NCI-H2081 treated with DMSO at 0.1 percent for 48 hours (cell line): ENCODE measurements at places on chromosomes 4 and X.

DNA sequence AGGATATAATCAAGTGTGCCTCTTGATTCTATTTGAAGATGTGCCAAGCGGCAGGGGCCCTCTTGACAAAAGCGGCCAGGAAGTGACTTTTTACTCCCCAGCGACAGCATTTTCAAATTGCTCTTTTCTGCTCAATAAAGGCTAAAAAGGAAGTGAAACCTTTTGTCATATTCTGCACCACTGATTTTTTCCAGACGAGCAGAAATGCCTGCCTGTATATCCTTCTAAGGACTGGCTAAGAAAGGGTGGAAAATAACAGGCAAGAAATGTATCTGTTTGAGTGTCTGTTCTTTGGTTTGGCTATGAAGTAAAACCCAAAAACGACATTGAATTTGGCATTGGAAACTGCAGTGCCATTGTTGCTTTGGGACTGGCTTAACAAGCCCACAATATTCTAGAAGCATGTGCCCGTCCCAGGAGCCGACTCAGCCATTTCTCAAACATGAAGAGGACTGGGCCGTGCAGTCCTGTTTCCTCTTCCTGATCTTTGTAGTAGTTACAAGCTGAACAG, 25.4 kb downstream of the TMSB4X start:
- DNase-seq: no peak

DNA sequence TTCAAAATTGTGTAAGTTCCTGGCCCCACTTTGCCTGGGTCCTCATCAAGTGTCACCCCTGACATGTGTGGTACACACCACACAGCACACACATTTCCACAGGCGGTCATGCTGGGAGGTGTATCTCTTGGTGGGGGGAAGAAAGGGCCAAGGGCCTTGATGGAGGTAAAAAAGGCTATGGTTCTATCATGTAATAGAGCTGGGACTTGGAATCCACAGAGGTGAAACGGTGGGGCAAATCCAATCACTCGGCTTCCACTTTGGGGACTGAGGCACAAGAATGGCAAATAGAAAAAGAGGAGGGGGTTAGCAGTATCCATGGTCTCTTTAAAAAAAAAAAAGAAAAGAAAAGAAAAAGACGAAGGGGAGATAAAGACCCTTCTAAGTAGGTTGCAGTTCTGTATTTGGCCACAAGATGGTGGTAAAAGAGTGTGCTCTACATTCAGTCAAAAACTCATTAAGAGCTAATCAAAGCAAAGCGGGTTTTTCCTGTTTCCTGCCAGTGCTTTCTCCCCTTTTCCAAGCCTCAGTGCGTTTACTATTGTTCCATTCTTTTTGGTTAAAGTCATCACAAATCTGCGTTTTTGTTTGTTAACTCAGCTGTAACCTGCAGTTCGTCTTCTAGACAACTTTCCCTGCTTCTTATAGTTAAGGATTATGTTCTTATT, 37.0 kb upstream of the ATP6AP2 start:
- DNase-seq: peak; percentile 69

DNA sequence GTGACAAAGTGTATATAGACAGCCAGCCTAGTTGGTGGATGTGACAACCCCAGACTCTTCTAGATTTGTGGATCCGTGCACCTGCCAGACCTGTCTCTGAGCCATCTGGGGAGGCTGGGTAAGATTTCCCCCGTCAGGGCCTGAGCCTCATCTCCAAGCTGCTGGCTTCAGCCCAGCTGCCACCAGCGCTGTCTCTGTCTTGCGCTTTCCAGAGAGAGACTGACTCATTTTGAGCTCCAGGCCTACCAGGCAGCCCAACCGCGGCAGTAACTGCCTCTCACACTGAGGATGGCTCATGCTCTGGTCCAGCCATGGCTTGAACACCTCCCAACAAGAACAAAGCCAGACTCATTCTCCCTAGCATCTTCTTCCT, 26.4 kb downstream of the NOP14 start:
- DNase-seq: no peak

DNA sequence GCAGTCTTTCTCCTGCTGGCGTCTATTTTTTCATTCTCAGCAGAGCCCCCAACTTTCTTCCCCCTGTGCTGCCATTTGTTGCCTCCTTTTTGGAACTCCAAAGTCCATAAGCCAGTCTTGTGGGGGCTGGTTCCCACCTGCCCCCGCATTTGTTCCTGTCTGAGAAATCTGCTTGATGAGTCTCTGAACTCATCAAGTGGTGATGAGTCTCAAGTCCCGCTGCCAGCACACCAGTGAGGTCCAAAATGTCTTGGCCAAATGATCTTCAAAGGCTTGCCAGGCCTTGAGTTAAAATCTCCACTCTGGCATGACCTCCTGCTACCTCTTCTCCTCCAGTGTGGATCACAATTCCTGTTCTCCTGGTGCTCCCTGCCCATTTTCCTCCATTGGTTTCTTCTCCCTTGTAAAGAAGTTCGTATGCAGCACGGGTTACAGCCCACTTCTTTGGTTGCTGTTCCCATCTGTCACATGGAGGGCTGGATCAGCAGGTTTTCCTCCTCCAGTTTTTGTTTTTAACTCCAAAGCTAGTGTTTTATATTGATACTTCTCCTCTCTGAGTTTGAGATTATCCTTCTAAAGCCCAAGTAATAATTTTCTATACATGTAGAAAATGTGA, 72.7 kb upstream of the LIMCH1 start:
- DNase-seq: no peak

DNA sequence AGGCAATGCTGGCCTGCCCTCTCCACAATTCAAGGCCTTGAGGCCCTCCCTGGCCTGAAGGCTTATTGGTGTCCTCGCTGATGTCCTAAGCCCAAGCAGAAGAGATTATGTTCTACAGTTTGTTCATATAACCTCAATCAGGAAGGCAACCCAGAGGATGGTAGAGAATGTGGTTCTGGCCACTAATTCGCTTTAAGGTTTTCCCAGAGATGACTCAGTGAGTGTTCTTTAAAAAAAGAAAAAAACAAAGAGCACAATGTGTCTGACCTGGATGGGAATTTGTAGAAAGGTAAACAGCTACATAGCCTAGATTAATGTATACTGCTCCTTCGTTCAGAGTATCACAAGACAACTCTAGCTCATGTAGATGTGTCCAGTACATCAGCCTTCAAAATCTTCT, 66.0 kb downstream of the MANBA start:
- no peak for DNase-seq

DNA sequence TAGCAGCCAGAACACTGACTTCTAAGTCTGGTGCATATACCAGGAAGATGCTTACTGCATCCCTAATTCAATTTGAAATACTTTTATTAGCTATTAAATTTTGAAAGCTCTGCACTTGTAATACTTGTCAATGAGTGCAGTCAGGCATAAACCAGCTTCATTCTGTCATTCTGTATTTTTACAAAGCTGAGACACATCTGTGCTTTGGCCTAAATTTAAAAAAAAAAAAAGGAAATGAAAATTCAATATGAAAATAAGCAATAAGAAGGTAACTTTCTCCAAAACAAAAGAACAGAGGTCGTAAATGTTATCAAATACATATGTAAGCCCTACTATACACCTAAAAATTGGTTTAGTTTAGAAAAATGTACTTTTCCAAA, 7.0 kb downstream of the SMIM14 start:
- DNase-seq: no peak

DNA sequence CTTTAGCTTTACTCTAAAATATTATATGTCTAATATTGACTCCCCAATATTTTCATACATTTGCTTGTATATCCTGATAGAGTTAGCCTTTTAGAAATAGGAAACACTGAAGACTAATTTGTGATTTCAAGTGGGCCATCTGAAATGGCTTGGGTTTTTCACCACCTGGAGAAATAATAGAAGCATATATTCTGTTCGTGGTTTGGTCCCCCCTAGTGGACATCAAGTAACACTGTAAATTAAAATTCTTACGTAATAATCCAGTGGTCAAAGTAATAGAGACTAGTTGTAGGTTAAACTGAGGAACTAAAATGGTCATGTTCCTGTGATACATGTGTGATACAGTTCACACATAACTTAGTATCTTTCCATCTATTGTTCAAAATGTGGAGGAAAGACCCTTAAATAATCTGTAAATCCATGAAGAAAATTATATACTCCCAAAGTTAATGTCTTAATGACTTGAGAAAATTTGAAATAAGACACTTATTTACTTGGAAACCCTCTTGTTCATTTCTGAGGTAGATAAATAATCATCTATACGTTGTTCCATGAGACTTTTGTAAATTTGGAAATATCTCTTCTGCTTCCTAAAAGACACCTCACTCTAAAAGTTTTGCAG, 79.8 kb upstream of the SMARCAD1 start:
- DNase-seq: no peak

GRCh38 chrX:121236040-121236439, 188.6 kb downstream of the GLUD2 start:
- no peak for DNase-seq
